ENCODE measurements at places on chromosomes 7 and 10. TPM values are rescaled to one million over a fixed set of nuclear protein-coding genes. Genes with fewer than 3 reads are reported as not detected.

GRCh38 chr7:30143748-30144251 lies 9.0 kb downstream of the MTURN start:
- no peak overlapping the region for H3K27ac ChIP-seq
- H3K27me3 ChIP-seq = no peaks in the 10 kb centered on the region
- H3K4me1 ChIP-seq = peaks cover 10% of the 10 kb centered on the region
- no peaks in the 10 kb centered on the region for H3K36me3 ChIP-seq

DNA sequence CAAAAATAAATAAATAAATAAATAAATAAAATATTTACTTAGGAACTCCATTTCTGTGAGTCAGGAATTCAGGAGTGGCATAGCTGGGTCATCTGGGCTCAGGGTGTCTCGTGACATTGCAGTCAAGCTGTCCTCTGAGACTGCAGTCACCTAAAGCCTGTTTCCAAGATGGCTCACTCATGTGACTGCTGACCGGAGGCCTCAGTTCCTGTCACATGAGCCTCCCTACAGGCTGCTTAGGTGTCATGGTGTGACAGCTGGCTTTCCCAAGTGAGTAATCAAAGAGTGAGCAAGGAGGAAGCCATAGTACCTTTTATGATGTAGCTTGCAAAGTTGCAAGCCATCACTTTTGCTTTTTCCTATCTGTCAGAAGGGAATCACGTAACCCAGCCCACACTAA lies 128.6 kb upstream of the KCTD7 start:
- H3K27me3 ChIP-seq = no peaks in the 10 kb centered on the region
- no peak overlapping the region for H3K4me3 ChIP-seq
- peaks cover 1% of the 10 kb centered on the region for H3K36me3 ChIP-seq
- no peaks in the 10 kb centered on the region for H3K4me1 ChIP-seq

DNA sequence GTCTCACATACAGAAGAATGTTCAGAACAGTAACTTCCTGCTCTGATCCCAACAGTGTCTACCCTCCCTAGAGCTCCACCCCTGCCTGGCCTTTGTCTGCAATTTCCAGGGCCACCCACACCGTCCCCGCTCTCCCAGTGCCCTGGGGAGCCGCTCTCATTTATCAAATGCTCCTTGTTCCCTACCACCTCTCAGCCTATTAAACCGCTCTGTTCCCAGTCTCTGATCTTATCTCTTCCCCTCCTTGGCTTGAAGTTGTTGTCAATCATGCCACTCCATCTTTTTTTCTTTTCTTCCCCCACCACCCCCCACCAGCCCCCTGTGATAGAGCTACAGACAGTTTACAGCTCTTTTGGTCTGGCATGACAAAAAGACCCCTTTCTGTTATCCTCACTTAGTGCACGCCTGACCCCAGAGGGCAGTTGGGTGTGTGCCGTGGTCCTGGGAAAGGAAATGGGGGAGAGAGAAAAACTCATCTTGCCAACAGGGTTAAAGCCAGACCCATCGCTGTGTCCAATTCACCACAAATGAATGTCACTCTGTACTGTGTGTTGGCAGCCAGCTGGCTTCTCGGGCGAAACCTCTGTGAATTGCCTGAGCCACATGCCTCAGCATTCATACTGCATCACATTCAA lies 28.8 kb upstream of the HECTD2 start:
- DNase-seq = no peak
- H3K4me3 ChIP-seq = no peak overlapping the region
- peaks cover 16% of the 10 kb centered on the region for H3K27me3 ChIP-seq
- no peaks in the 10 kb centered on the region for H3K36me3 ChIP-seq
- peak overlapping the region; percentile 63 for H3K27ac ChIP-seq
- H3K4me1 ChIP-seq = peaks cover 7% of the 10 kb centered on the region

DNA sequence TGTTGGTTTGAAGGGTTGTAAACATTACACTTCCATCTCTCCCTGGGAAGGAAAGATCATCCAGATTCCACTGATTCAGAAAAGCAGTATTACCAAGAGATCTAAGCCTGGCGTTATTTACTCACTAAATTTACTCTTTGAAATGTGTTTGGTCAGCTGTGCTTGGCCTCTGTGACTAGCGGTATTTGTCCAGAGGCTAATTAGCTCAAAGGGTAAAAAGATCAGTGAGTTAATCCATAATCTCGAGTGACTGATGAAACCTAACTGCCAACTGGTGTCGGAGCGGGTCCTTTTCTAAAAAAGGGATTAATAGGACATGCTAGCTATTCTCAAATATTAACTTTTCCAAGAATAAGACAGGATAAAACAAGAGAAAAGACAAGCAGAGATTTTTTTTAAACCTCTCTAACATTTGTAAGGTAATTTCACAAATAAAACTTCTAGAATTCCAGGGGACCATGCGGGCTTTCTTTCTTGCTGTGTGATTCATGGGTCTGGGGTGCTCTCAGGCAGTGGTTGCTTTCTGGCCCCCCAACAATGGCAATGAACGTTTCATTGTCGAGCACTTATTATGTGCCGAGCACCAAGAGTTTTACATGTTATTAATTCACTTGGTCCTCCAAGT lies 247.3 kb upstream of the AOAH start:
- peak overlapping the region; percentile 92 for H3K27ac ChIP-seq
- peaks cover 38% of the 10 kb centered on the region for H3K4me1 ChIP-seq
- no peak for DNase-seq
- peaks cover 9% of the 10 kb centered on the region for H3K36me3 ChIP-seq
- H3K27me3 ChIP-seq = no peaks in the 10 kb centered on the region

DNA sequence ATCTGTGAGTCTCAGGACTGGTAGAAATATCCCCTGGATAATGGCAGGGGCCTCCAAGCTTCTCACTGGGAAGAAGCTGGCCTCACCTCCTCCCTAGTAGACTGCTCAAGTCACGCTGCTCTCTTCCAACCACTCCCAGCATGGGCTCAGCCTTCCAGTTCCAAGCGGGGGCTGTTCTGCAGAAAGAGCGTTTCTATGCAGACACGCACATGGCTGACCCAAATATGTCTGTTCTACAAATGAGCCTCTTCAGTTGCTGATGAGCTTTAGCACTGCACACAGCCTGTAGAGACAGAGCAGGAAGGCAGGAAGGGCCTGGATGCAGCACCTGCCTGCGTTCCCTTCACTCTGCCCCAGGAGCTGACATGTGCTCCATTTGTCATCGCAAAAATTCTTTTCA lies 523.9 kb upstream of the MGMT start:
- H3K27me3 ChIP-seq = peaks cover 28% of the 10 kb centered on the region
- H3K4me3 ChIP-seq = no peak overlapping the region
- no peak for DNase-seq
- no peak overlapping the region for H3K27ac ChIP-seq

GRCh38 chr10:91088300-91089140 lies 131.9 kb upstream of the PCGF5 start:
- H3K36me3 ChIP-seq = no peaks in the 10 kb centered on the region
- H3K4me3 ChIP-seq = no peak overlapping the region
- no peaks in the 10 kb centered on the region for H3K27me3 ChIP-seq
- H3K27ac ChIP-seq = no peak overlapping the region
- no peak for DNase-seq

- H3K36me3 ChIP-seq = peaks cover 3% of the 10 kb centered on the region
- no peaks in the 10 kb centered on the region for H3K4me1 ChIP-seq
- H3K4me3 ChIP-seq = no peak overlapping the region
- DNase-seq = no peak
- no peak overlapping the region for H3K27ac ChIP-seq
Measured at GRCh38 chr7:70660154-70660818, 471.7 kb upstream of the GALNT17 start.

GRCh38 chr7:1794888-1795542 lies 124.9 kb downstream of the ELFN1 start:
- H3K27me3 ChIP-seq = peaks cover 7% of the 10 kb centered on the region
- H3K36me3 ChIP-seq = peaks cover 2% of the 10 kb centered on the region
- H3K4me3 ChIP-seq = no peak overlapping the region
- DNase-seq = no peak
- no peaks in the 10 kb centered on the region for H3K4me1 ChIP-seq

- H3K27me3 ChIP-seq = no peaks in the 10 kb centered on the region
- no peak overlapping the region for H3K4me3 ChIP-seq
Measured at GRCh38 chr7:23487670-23488069, 17.4 kb upstream of the IGF2BP3 start.

- H3K27me3 ChIP-seq = no peaks in the 10 kb centered on the region
- DNase-seq = no peak
- H3K27ac ChIP-seq = no peak overlapping the region
- no peak overlapping the region for H3K4me3 ChIP-seq
Measured at GRCh38 chr10:104018471-104018870, 51.5 kb downstream of the SLK start.

Gene PVRIG
- total RNA-seq = not detected

Gene TRRAP
- total RNA-seq = 75.8 TPM
